ENCODE measurements at places on chromosomes 5 and 9.

DNA sequence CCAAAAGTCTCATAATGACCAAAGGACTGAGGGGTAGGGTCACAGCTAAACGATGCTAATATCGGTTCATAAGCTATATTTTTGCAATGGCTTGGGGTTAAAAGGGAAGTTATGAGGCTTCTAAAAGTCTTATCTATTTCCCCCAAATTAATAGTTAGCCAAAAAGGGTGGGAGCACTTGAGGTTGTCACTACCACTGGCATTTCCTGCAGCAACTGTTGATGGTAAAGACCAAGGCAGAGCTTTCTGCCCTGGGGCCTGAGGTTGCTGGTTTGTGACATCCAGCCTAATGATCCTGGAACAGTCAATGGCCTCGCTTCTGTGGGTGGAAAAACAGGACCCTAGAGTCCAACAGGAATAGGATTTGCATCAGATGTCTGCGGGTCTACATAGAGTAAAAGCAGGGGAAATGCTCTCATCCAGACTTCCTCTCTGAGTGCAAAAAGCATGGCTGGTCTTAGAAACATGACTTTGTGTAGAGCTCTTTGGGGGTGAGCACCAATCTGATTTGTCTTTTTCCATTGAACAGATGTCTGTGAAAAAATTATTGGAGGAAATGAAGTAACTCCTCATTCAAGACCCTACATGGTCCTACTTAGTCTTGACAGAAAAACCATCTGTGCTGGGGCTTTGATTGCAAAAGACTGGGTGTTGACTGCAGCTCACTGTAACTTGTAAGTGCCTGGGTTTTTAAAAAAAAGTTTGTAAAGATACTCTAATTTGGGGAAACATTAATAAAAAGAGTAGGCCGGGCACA is 2.7 kb downstream of the GZMA start:
- no peak for DNase-seq

DNA sequence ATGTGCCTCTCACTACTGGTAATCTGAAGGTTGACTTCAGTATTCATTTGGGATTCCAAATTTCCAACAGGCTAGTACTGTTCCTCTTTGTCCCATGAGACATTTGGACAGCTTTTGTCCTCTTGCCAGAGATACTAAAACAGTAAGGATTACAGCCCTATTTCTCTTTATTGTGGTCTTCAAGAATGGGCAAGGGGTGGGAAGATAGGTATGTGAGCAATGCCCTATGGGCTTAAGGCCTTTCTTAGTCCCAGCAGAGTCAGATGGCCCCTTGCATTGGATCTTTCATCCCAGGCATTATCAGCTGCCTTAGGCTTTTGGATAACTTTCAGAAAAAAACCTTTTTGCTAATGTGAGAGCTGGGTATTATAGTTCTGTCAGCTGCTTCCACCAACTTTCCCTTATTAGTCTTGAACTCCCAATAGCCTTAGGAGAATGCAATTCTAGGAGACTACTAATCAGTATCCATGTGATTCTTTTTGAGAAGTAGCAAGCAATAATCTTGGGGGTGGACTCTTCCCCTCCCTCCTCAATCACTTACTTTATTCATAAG is 361.1 kb upstream of the NUDT12 start:
- DNase-seq = no peak

GRCh38 chr5:157109744-157110143 is 900 bp upstream of the HAVCR2 start:
- DNase-seq = no peak

DNA sequence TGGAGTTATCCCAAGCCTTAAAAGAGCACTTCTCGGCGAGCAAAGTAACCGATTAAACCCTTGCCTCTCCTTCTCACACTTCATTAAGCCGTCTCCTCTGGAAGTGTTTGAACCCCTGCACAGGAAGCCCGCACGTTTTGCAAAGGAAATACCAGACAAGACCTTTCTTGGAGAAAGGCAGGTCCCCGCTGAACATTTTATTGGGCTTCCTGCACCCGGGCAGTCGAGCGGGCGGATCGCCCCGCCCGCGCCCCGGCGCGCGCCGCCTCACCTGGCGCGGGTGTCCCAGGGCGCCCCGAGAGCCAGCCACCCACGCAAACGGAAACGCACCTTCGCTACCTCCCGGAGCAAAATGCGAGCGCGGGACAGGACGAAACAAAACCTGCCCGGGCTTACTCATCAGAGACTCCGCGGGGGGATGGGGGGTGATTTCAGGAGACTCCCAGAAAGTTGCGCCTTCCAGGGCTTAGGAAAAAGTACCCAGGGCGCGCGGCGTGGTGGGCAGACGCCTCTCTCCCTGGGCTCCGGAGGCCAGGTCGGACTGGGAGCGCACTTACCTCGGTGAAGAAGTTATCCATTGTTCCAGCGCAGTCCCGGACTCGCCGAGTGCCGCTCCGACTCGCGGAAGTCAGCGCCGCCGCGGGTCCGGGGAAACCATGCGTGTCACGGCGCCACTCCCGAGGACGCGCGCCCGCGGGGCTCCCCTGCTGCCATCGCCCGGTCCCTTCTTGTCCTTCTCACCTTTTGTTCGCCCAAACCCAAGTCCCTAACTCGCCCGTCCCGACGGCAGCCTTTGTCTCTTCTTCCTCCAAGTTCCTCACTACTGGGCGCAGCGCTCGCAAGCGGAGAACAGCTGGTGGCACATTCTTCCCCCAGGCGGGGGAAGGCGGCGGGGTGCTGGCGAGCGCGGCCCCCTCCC is 598 bp downstream of the MYO10 start:
- DNase-seq = no peak
